ENCODE measurements at places on chromosomes 11 and 22.

GRCh38 chr11:24496736-24497725 is at the start of gene LUZP2:
Gene LUZP2 (plus strand): TSS chr11:24497053.
- peak; percentile 89 for DNase-seq

DNA sequence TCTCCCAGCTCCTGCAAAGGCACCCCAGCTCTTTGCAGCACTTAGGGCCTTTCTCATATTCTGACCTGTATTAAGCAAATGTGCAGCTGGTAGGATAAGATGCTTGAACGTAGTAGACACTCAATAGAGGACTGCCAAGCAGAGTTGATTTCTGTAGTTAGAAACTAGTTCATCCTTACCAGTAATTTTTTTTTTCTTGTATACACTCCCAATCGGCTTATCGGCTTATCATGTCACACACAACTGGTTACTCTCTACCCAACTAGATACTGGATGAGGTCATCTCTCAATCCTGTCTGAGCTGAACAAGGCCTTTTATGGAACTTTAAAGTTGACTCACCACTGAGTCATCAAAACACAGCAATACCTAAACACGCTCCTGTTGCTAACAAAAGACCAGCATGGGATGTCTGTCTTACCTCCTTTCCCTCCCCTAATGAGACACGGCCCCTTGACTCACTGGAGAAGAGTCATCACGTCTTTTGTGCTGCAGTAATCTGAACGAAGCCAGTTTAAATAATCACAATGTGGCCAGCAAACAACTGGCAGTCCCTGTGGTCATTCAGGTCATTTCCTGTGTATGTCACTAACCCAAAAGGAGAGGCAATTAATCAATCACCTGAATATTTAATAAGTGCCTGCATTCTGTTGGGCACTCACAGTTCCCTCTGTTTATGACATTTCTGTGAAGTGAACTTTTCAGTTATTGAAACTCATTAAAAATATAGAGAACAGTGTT is 7.5 kb upstream of the WEE1 start:
- DNase-seq: peak; percentile 88

DNA sequence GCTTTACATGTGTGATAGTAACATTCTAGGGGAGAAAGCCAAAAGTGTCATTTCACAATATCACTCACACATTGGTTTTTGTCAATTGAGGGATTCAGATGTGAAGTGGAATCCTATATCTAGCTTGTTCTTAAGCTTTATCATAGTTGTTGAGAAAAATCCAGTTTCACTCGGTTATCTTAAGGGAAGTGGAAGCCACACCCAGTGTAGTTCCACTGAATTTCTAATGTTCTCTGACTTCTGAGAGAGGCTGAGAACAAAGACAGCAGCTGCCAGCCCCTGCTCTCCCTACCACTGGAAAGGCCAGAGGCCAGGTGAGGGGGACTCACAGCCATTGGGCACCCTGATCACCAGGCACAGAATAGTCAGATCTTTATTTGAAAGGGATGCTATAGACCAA is 53.7 kb downstream of the THAP12 start:
- DNase-seq: no peak

DNA sequence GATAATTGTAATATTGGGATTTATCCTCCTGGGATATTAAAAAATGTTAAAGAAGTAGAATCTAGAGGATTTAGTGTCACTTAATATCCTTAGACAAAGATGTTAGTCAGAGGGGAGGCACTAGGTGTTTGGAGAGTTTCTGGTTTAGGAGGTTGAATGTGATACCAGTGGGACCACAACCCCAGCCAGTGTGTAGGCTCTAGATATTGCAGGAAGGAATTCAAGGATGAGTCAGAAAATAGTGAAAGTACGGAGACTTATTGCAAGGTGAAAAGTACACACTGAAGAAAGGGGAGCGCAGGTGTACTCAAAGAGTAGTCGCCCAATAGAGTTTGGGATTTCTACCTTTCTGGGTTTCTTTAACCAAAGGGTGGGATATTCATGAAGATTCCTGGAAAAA is 5.7 kb upstream of the TMEM41B start:
- DNase-seq: no peak

GRCh38 chr11:84886344-84886743 is 740.8 kb downstream of the DLG2 start:
- no peak for DNase-seq

DNA sequence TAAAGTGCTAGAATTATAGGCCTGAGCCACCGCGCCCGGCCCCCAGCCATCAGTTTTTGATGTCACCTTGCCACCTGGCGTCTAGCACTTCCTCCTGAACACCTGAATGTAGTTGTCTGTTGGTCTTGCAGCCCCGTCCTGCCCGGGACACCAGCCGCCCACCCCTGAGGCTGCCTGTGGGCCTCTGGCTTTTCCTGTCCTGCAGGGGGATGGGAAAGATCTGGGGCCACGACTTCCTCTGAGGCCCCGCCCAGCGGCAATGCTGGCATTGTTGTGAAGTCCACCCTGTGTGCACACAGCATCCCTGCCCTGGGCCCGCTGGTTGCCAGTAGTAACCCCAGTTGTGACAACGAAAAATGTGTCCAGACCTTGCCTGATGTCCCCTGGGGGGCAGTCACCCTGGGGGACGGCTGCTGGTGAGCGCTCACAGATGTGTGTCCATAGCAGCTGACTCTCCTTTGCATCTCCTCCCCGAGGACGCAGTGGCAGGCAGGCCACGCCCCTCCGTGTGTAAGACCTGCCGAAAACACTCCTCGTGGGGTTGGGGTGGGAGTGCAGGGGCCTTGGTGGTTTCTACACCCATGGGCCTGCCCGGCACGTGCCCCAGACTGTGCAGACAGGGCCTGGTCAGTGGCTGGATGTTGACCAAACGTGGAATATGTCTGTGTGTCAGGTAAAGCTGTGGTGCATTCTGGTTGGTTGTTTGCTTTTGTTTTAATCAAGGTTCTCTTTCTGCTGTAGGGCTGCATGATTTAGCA is 6.8 kb downstream of the SELENOO start:
- DNase-seq: no peak

GRCh38 chr11:45948356-45948755 is 25.9 kb downstream of the LARGE2 start:
- no peak for DNase-seq

GRCh38 chr11:128802358-128802981 is 64.6 kb downstream of the KCNJ1 start:
- DNase-seq: peak; percentile 83

- DNase-seq: peak; percentile 77
Measured at GRCh38 chr11:76598426-76598839, 72.1 kb downstream of the LRRC32 start.

GRCh38 chr11:106032861-106033260 is 10.8 kb upstream of the MSANTD4 start:
- no peak for DNase-seq

- DNase-seq: no peak
Measured at GRCh38 chr11:67551127-67551526, 27.9 kb upstream of the CABP2 start.

GRCh38 chr11:87281496-87281895 is 243.8 kb downstream of the TMEM135 start:
- no peak for DNase-seq

DNA sequence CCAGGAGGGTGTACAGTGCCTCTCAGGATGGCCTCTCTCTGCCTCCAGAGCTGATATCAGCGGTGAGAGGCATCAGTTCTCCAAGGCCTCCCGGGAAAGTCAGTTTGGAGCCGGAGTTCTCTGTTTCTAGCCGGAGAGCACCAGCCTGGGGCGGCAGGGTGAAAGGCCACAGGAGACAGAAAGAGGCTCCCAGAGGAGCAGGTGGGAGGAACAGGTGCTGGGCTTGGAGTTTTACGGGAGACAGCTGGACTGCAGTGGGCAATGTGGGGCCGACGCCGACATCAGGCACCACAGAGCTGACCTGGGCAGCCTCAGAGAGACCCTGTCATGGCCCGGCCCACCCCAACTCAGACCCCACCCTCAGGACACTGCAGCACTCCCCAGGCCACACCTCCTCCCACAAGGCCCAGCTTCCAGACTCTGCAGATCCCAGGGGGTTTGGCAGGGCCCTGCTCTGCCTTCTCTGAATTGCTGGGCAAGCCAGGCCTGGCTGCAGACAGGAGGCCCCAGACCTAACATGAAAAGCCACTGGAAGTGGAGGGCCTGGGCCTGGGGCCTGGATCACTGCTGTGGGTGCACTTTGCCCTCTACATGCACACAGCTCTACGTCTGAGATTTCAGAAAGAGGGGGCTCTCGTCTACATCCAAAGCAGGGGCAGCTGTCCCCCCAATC is 885.6 kb downstream of the BRD1 start:
- DNase-seq: peak; percentile 21

DNA sequence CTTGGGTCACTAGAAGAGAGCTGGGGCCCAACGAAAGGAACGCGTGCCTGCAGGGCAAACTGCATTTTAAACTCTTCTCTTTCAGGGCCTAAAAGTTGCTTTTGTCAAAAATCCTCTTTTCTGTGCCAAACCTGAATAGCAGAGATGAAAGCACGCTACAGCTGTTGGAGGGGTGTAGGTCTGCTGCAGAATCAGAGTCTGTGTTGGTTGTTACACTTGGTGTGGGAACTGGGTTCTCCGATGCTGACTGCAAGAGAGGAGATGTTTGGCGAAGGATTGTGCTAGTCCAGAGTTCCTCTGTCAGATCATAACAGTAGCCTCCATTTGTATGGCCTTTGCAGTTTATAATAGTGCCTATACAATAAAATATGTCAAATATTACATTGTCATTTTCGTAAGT is 41.8 kb downstream of the BARX2 start:
- no peak for DNase-seq

- DNase-seq: no peak
Measured at GRCh38 chr11:111518668-111519067, 4.1 kb downstream of the HOATZ start.

DNA sequence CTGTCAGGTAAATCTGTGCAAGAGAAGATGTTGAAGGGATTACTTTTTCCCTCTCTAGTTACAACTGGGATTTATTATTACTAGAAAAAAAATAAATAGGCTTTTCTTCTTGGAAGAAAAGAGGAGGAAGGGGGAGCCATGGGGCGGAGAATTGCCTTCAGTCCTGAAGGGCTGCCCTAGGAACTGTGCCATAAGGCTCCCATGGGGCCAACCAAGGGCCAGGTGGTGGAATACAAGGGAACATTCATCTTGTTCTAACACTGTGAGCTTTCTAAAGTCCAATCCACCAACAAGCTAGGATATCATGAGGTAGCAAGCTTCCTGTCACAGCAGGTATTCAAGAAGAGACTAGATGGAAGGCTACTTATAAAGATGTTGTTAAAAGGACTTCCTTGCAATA is 24.8 kb upstream of the NRIP3 start:
- DNase-seq: no peak

DNA sequence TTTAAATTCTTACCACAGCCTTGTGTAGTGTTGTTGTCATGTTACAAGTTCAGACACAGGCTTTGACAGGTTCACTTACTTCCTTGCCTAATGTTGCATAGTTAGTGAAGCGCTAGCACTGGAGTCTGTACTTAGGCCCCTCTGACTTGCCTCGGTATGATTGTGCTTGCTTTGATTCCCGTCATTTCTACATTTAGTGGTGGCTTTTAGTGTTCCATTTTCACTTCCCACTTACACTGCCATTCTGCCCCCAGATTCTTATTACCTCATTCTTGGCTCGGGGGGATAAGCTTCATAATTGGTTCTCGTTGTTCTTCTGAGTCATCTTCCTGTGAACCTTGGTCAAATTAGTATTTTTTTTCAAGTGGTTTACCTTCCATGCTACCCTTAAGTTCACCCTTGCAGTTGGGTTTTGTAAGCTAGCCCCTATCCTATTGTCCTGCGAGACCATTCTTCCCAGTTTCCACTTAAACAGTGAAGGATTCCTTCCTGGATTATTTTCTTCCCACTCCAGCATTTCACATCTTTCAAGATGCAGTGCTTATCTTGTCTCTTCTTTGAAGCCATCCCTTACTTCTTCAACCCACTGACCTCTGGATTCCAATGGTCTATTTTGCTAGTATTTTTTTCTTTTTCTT is 68.7 kb downstream of the DDX10 start:
- DNase-seq: no peak

DNA sequence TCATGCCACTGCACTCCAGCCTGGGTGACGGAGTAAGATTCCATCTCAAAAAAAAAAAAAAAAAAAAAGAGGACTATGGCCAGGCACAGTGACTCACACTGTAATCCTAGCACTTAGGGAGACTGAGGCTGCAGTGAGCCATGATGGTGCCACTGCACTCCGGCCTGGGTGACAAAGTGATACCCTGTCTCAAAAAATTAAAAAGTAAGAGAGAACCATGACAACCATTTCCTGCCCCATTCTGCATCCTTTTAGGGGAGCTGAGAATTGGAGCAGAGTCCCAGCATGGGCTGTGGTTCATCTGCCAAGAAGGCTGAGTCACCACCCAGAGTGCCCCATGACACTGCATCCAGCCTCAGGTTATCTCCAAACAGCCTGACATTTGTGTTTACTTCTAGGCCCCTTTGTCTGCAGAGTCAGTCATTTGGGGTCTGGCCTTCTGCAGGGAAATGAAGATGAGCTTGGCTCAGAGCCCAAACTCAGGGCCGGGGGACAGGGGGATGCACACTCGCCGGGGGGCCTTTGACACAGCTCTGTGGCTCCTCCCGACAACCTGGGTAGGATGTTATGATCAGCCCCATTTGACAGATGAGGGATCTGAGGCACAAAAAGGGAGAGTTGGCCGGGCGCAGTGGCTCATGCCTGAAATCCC is 4.7 kb downstream of the CSDC2 start:
- DNase-seq: peak; percentile 75

- DNase-seq: peak; percentile 77
Measured at GRCh38 chr11:90476442-90477007, 253.7 kb upstream of the CHORDC1 start.

DNA sequence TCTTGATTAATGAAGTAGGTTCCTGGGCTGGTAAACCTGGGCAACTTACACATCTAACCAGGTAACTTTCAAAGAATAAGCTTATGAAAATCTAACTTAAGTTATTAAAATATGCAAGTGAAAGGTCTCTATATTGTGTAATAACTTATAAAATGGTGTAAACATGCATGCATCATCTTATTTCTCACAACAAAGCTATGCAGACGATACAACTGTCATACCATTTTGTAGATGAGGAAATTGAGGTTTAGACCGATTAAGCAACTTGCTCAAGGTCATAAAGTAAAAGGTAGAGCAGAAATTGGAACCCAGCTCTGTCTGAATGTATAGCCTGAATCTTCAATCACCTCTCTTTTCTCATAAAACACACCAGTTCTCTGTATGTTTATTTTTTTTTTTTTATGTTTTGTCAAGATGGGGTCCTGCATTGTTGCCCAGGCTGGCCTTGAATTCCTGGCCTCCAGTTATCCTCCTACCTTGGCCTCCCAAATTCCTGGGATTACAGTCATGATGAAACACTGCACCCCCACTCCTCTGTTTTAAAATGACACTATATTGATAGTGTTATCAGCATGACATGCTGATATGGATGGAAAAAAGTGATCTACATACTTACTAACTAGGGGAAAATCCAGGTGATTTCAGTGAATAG is 109.6 kb downstream of the SGSM3 start:
- DNase-seq: no peak

GRCh38 chr11:15396778-15397177 is 282.1 kb downstream of the INSC start:
- DNase-seq: no peak
